ENCODE measurements at places on chromosomes 12 and 14.

DNA sequence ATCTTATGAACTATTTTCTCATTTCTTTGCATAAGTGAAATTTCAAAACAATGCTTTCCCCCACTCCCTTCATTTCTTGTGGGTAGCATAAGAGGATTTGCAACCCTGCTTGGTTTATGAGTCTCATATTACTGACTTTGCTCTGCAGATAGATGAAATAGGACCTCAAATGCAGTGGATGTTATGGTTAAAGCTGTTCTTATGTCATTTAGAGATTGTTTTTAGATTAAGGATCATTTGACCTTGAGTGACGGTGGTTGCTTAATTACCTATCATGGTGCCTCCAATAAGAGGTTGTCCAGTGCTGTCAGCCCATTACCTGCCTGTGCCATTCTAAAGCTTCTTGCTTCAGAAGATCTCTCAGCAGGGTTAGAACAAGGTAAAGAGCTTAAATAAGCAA is 351.4 kb upstream of the ATP2B1 start:
- no peak for DNase-seq

DNA sequence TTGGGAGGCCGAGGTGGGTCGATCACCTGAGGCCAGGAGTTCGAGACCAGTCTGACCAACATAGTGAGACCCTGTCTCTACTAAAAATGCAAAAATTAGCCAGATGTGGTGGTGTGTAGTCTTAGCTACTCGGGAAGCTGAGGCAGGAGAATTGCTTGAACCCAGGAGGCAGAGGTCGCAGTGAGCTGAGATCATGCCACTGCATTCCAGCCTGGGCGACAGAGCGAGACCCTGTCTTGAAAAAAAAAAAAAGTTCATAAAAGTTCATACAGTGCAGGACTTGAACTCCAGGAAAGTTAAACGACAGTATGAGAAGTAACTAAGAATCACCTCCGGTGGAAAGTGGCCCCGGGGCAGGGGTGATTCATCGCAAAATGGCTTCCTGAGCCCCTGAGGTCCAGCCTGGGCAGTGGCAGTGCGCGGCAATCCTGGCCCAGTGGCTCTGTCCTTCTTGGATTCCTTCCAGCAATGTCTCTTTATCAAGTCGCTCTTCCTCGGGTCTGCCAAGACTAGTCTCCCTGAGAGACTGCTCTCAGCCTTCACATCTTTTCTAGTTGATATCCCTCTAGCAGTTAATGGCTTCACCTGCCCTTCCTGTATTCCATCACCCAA is 16.7 kb upstream of the MAP1LC3B2 start:
- DNase-seq, result no peak

GRCh38 chr14:105422695-105423487 is 3.3 kb downstream of the MTA1 start:
- DNase-seq, result no peak

DNA sequence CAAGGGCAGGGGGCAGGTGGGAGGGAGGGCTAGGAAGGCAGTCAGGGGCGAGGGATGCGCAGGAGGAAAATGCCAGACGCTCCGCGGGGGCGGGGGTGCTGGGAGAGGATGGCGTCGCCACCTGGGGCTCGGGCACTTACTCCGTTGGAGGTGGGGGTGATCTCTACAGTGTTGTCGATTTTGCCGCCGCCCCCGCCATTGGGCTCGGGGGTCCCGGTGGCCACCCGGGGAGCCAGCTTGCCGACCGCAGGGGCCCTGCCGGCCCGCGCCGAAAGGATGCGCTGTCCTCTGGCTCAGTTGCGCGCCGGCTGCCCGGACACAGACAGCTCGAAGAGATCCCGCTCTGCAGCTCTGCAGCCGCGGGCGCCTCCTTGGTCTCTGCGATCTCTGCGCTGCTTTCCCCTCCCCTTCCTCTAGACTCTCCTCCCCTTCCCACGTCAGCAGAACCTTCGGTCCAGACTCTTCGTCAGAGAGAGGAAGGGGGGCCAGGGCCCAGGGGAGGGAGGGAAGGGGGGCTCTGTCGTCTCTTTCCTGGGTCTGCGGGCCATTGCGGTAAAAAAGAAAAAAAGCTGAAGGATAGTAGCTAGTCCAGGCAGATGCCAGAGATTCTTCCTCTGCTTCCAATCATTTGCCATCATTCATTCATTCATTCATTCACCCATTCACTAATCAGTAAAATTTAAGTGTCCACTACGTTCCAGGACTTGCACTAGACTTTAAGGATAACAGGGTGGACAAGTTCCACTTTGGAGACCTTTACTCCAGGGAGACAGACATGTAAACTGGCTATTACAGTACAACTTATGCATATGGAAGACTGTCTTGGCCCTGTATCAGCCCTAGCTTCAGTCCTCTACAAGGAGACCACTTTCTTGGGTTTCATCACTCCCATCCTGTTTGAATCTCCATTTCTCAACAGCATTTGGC is at the start of gene SLC22A17:
SLC22A17 (minus strand) TSS at position 382 of the 927 bp plus-strand sequence.
- peak; percentile 78 for DNase-seq

DNA sequence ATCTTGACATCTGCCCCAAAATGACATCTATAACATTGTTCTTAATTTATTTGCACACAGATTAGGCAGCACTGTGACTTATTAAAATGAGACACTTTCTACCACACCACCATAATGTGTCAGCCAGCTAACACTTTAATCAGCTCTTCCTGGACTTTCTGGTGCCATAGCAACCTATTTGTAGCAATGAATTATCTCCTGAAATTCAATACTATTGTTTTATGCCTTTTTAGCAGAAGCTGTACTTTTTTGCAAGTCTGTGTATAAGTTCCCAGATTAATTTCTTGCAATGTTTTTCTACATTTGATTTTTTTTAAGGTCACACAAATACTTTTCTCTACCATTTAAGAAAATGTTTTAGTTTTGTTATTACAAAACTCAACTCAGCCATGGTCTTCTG is 72.8 kb upstream of the SAV1 start:
- DNase-seq, result no peak

All from mesothelial cell of epicardium (in vitro differentiated cells).